ENCODE measurements at places on chromosomes 4 and X.
A peak's percentile ranks its signal among the peaks of the same experiment; 100 is the strongest.

DNA sequence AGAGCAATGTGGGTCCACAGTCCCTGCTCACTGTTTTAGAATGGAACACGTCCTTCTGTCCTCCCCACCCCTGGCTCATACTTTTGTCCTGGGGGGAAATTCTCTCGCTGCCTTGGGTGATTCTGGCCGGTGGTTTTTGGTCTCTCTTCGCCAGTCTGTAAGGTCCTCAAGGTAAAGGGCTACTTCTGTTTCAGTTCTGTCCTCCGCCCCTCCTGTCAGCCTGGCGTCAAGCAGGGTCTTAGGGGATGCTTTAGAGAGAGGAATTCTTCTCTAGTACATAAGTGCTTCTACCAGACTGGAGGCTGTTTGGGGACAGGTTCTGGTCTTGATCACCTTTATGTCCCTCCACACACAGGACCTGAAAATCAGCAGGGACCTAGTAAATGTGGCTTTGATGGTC, 617 bp upstream of the MRFAP1L1 start:
- H3K27me3 ChIP-seq, result no peaks in the 10 kb centered on the region
- peak; percentile 31 for DNase-seq
- no peaks in the 10 kb centered on the region for H3K4me1 ChIP-seq
- H3K4me3 ChIP-seq, result peak overlapping the region; percentile 54

- no peaks in the 10 kb centered on the region for H3K36me3 ChIP-seq
- H3K27ac ChIP-seq, result no peak overlapping the region
- H3K4me1 ChIP-seq, result no peaks in the 10 kb centered on the region
- H3K27me3 ChIP-seq, result no peaks in the 10 kb centered on the region
- H3K4me3 ChIP-seq, result no peak overlapping the region
Observed at GRCh38 chr4:107561481-107561880, 158.6 kb downstream of the PAPSS1 start.

- no peak for DNase-seq
- H3K36me3 ChIP-seq, result no peaks in the 10 kb centered on the region
- no peaks in the 10 kb centered on the region for H3K4me1 ChIP-seq
- H3K27me3 ChIP-seq, result no peaks in the 10 kb centered on the region
- H3K27ac ChIP-seq, result no peak overlapping the region
Observed at GRCh38 chr4:111789901-111790640, 355.2 kb upstream of the FAM241A start.

DNA sequence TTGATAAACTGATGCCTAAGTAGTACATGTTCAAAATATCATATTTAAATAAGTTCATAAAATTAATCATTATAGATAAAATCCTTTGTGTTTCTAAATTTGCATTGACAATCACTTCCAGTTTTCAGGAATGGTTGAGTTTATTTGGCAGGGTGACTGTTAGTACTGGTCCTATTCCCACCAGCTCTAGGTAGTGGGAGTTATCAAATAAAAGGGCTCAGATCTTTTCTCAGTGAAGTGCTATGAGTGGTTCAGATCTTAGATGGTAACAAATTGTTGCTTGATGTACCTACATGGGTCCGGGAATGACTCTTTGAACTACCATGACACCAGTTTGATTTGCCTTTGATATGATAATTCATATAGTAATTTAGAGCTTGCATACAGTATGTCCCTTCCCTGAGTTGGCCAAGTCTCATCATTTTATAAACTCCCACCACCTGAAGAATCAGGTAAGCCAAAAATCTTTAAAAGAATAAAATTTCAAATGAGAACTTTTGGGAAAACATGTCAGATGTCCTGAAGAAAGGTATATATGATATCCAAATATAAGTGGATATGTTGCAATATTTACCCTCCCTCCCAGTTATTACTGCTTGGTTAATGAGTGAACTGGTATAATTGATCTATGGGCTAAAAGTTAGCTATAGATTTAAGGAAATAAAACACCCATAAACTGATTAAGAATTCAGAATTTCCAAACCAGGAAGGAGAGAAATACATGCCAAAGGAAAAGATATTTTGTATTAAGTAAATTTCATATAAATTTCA, 28.6 kb downstream of the GPC3 start:
- H3K4me1 ChIP-seq, result no peaks in the 10 kb centered on the region
- no peaks in the 10 kb centered on the region for H3K27me3 ChIP-seq
- H3K4me3 ChIP-seq, result no peak overlapping the region
- H3K36me3 ChIP-seq, result no peaks in the 10 kb centered on the region
- DNase-seq, result no peak

- no peak overlapping the region for H3K27ac ChIP-seq
- DNase-seq, result no peak
- no peaks in the 10 kb centered on the region for H3K27me3 ChIP-seq
- no peaks in the 10 kb centered on the region for H3K36me3 ChIP-seq
- no peak overlapping the region for H3K4me3 ChIP-seq
- H3K4me1 ChIP-seq, result no peaks in the 10 kb centered on the region
Observed at GRCh38 chr4:111707491-111707890, 437.8 kb upstream of the FAM241A start.

Measured in aorta (tissue), 5 donors.